ENCODE measurements at places on chromosomes 12 and 14.

DNA sequence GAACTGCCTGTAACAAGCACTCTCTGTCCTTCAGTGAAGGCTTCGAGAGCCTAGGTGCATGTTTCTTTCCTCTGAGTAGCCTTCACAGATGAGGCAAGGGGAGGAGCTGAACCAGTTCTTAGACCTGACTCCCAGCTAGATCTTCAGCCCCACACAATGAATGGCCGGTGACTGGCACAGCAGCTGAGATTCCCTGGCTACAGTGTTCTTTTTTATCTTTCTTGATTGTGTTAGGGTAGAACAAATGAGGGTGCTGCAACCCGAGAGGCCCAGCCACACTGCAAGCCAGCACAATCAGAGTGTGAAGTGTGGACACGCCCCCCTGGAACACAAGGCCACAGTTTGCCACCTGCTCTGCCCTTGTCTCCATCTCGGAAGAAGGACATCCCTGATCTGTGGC is 19.1 kb upstream of the COL2A1 start:
- DNase-seq, result no peak

GRCh38 chr12:52522346-52523011 is 2.3 kb upstream of the KRT5 start:
- no peak for DNase-seq

DNA sequence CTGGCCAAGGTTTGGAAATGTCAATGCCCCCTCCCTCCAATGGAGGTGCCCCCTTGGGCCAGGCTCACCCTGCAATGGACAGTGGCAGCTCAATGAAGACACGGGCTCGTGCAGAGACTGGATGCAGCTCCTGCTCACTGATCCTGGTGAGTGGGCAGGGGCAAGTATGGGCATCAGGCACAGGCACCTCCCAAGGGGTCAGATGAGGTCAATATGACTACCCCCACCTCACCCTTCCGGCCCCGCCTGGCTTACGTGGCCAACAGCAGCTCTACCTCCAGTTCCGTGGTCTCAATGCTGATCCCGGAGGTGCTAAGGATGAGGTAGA is 13.6 kb downstream of the ITGA7 start:
- DNase-seq, result no peak

DNA sequence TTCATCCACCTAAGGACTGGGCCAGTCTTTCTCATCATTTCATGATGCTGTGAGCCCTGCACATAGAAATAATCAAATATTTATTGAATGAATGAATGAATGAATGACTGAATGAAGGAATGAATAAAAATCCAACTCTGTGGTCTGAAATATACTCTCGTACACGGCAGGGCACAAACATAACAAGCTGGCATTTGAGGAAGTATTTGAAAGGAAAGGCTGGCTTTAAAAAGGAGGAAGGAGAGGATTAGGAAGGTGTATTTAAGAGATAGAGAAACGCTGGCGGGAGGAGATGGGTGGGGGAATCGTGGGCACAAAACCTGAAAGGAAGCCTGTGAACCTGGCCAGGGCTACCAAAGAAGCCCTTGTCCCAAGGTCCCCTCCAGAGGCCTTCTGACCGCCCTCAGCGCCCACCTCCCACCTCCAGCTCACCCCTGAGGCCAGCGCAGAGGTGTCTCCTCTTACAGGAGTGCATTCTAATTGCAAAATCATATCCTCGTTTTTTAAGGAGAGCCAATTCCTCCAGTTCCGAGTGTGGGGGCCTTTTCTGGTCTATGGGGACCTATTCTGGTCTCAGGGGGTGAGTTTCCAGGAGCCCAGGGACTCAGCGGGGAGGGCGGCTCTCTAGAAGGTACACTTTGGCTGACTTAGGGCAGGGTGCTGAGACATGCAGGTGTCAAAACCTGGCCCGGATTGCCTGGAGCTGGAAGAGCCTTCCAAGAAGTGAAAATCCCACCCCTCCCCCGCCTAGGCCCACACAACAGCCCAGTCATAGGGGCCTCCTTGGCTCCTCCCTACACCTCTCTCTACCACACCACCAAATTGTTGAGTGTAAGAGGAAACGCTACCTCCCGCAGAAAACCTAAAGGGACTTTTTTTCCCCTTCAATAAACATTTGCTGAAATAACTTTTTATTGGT is 8.7 kb upstream of the JDP2 start:
- DNase-seq, result peak; percentile 70

DNA sequence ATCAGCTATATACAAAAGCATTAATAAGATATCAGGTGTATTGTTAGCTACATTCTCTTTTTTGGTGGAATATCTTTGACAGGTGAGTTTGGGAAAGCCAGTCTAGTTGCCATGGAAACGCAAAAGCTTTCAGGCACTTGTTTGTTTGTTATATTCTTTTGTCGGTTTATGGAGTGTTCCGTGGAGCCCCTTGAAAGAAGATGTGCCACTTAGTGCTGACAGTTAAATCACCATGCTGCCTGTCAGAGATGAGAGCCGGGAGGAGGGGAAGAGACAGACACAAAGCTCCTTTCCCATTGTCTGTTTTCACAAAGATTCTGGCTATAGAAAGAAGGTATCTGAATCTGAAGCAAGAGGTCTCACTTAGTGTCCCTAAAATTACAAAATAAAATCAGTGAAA is 170.8 kb downstream of the SNAPC1 start:
- DNase-seq, result no peak

- no peak for DNase-seq
These were observed 2.4 kb upstream of the SRP54 start for GRCh38 chr14:34980337-34980900.

DNA sequence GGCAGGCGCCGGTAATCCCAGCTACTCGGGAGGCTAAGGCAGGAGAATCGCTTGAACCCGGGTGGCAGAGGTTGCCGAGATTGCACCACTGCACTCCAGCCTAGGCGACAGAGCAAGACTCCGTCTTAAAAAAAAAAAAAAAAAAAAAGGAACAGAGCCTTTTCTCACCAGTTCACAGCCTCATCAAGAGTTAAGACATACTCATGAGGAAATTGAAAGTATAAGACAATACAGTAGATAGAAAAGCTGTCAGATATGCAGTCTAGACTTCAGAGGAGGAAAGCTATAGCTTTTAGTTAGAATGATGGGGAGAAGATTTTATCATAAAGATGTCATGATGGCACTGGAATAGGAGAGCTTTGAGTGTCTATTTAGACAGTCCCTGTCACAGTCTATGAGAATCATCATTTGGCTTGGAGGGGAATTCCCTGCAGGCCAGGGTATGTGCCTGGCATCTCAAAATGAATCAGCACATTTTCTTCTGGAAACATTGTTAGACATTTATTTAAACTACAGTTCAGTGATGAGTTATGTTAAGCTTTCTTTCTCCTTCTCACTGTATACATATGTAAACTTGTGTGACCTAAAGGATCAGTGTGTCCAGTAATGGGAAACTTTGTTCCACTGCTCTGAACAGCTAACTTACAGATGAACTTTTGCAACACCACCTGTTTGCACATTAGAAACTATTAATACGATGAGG is 2.9 kb upstream of the RAB35 start:
- DNase-seq, result peak; percentile 50

- DNase-seq, result no peak
These were observed 1721.5 kb upstream of the SEL1L start for GRCh38 chr14:83255015-83255726.

GRCh38 chr12:119938049-119938667 is 50.9 kb upstream of the BICDL1 start:
- DNase-seq, result peak; percentile 74

- no peak for DNase-seq
These were observed 39.6 kb downstream of the SLC15A4 start for GRCh38 chr12:128784030-128784760.

DNA sequence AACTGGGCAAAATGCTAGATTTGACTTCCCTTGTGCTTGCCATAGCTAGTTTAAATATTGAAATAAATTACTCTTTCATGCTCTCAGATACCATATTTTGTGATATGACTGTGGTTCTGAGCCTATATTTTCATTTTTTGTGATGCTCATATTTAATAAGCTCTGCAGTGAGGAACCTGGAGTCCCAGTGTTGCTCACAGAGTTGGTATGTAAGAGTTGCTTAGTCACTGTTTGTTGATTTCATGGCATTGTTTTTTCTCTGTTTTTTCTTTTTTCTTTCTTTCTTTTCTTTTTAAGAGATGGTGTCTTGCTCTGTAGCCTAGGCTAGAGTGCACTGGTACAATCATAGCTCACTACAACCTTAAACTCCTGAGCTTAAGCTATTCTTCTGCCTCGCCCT is 750.5 kb upstream of the TMEM132C start:
- no peak for DNase-seq

GRCh38 chr12:77940567-77940966 is 109.9 kb downstream of the NAV3 start:
- no peak for DNase-seq

- DNase-seq, result no peak
These were observed 2.9 kb downstream of the CLECL1 start for GRCh38 chr12:9730011-9730410.

DNA sequence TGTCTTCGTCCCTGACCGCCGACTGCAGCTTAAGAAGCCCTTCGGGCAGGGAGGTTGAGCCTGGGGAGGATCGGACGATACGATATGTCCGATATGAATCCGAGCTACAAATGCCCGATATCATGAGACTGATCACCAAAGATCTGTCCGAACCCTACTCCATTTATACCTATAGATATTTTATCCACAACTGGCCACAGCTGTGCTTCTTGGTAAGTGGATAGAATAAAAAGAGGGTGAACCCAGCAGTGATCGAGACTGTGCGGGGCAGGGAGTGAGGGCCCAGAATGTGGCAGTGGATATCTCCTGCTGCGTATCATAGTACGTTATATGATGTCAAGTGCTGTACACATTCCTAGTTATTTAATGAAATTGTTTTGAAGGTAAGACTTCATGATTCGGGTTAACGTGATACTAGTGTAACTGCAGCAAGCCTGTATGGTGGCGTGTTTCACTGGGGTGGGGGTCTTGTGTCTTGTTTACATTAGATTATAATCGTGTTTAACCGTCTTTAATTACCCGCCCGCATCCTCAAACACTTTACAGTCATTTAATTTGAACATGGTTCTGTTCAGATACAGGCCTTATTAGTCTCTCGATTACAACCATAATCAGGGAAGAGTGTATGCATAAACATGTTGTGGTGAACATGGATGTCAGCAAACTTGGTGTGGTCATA is 1.3 kb downstream of the NAA30 start:
- peak; percentile 19 for DNase-seq

DNA sequence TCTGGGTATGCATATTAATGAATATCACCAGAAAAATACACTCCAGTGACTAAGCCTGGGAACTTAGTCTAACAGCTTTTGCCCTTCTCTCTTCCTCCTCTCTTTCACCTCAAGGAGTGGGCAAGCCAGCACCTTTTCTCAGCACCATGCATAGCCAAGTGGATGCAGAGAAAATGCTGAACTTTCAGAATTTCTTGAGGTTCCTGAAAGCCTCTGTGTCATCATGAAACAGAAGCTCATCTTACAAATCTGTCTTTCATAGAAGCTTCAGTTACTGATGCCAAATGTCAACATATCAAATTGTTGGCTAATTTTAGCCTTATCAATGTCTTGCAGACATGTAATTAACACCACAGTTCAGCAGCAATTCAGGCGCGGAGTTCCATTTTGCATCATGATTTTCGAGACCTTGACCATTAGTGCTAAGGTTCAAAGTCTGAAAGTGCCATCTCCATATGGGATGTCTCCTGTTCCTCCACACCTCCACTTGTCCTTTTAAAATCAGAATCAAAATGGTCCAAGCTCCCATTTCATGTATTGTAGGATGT is 51.1 kb upstream of the RPH3A start:
- DNase-seq, result no peak

- DNase-seq, result no peak
These were observed 492.2 kb downstream of the FLRT2 start for GRCh38 chr14:86022031-86022629.

- DNase-seq, result no peak
These were observed 2.8 kb downstream of the SLC38A2 start for GRCh38 chr12:46369474-46370379.

DNA sequence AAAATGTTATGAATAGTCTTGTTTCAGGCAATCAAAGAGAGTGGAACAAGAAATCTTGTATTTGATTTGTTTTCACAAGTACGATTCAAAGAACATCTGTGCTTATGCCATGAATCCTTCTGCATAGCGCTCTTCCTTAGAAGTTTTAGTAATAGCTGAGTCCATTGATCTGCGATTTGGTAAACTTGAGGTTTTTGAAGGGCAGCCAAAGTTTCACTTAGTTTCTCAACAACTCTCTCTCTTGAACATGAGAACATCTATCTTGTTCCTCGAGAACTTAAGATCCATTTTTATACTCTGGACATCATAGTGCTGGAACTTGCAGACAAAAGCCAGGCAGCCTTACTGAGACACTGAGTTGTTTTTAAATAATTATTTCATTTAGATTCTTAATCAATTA is 96.2 kb upstream of the USP15 start:
- DNase-seq, result no peak

DNA sequence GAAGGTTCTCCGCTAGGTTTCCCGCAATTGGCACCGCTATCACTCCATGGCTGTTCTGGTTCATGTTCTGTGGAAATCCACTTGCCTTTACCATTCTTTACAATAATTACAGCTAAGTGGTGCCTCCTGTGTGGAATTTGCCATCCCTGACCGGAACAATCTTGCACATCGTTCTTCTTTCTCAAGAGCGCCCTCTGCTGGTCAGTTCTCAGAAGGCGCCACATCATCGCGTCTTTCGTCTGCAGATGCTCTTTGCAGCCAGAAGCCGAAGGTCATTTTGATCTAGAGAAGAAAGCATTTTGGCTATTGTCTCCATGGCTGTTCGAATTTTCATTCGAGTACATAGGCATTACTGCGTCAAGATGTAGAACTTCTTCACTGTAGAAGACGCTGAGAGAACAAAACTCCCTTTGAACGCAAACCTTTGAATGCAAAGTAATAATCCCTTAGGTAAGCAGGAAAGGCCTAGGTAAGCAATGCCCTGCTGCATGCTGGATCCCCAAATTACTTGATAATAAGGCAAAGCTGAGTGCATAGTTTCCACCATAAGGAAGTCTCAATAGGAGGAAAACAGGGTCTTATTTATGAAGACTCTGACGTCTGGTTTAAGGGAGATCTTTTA is 10.1 kb upstream of the RTRAF start:
- DNase-seq, result peak; percentile 89

- no peak for DNase-seq
These were observed 245.0 kb downstream of the NUBPL start for GRCh38 chr14:31806249-31806648.

DNA sequence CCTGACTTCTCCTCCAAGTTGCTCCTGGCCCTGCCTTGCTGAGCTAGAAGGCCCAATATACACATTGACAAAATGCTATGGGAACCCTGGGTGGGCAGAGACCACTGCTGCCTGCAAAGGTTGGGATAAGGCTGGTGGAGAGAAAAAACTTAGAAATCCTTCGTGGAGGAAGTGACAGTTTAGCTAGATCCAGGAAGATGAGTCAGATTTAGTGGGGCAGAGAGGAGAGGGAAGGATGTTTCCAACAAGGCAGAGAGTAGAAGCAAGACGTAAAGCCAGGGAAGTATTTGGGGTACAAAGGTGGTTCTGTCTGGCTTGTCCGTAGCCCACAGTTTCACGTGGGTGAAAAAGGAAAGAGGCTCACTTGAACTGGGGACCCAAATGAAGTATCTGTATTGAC is 69.0 kb upstream of the CLMN start:
- no peak for DNase-seq

DNA sequence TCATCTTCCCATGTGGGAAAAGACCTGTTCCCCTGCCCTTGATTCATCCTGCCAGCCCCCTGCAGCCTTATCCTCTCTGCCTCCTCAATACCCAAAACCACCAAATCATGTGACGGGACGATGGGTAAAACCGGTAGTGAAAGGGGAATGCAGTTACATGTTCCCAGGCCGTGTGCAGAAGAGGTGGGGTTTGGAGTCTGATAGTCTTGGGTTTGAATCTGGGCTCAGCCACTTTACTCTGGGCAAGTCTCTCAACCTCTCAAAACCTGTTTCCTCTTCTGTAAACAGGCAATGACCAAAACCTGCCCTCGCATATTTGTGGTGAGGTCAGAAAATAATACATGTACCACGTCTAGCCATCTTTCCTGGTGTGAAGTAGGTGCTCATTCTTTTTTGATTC is 123.0 kb downstream of the PLXNC1 start:
- DNase-seq, result no peak

Measured in activated T-cell treated with anti-CD3 and anti-CD28 coated beads, Interleukin-2, amount 50 U/mL, for 48 hours (primary cell).